ENCODE measurements at places on chromosomes 6 and 20.

GRCh38 chr6:105569706-105570105, 166.8 kb upstream of the PREP start:
- no peak for DNase-seq

- DNase-seq, result no peak
Observed at GRCh38 chr6:7637533-7637932, 47.5 kb downstream of the SNRNP48 start.

DNA sequence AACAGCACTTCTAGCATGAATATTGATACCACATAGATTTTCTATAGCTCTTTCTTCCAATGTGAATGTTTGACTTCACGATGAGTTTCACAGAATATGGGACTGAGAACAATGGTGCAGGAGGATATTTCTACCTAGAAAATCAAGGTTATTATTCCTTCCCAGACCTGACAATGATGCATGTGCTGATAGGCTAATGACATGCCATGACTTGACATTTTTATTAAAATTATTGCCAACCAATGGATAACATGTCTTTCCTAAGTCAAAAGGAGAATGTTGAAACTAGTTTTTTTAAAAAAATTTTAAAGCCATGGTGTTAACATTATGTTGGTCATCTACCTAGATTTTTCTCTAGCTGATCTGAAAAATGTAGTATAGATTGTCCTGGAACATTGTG, 923 bp downstream of the IL17A start:
- no peak for DNase-seq

DNA sequence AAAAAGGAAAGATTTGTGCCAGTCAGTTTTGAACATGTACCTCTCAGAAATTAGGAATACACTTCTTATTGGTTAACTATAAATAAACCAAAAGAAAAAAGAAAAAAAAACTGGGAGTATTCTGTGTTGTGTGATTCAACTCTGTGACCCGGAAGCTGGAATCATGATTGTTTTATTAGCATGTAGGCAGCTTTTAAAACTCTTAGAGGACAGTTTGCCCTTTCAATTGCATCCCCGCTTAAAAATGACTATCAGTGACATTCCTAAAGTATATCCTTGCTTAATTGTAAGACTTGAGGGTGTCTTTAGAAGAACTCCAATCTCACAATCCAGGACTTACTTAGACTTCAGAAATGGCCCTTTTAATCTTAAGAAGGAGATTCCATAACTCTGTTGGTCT, 29.1 kb upstream of the TENT5A start:
- DNase-seq, result no peak

GRCh38 chr6:29510746-29511300, 23.1 kb upstream of the MAS1L start:
- no peak for DNase-seq

DNA sequence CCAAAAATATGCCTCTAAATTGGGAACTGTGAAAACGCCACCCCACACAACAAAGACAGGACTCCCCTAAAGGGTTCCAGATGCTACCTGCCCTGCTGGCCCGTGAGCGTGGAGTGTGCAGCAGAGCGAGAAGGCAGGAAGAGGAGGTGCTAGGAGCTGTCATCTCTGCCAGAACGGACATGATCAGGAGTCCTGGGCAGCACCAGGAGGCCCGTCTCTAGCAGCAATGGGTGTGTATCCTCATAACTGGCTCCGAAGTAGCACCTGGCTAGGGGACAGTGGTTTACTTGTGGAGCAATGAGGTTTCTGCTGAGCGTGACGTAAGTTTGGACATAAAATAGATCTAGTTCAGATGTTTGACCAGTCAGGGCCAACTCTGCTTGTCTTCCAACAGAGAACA, 226.0 kb downstream of the CDH4 start:
- DNase-seq, result no peak

GRCh38 chr6:161204866-161205557, 68.8 kb downstream of the AGPAT4 start:
- DNase-seq, result no peak

GRCh38 chr6:7532232-7532631, 9.2 kb upstream of the DSP start:
- DNase-seq, result no peak

DNA sequence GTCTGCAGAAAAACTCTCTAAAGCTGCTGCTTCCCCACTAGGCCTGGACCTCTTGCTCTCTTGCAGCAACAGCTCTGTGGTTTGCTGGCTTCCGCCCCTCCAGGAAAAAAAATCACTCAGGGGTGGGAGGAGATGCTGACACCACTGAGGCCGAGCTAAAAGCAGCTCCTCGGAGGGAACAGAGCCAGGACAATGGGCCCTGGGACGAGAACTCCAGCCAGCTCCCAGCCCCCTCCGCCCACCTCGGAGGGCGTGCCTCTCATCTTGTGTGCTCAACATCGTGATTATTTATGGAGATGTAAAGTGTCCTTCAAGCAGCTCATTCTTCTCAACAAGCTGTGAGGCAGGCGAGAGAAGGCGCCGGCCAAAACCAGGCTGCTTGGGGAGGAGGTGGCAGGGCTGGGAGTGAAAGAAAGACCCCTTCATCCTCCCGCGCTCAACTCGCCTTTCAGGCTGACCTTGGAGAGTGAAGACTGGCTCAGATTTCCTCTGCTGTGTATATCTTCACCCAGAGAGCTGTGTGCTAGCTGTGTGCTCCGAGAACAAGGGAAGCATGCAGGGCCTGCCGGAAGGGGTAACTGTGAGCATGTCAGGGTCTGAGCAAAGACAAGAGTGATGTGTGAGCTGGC, 53.5 kb upstream of the LRFN2 start:
- peak; percentile 24 for DNase-seq

- DNase-seq, result peak; percentile 26
Observed at GRCh38 chr6:30258204-30258603, 45.0 kb upstream of the TRIM26 start.

- no peak for DNase-seq
Observed at GRCh38 chr6:53898026-53898795, 103.4 kb downstream of the LRRC1 start.

DNA sequence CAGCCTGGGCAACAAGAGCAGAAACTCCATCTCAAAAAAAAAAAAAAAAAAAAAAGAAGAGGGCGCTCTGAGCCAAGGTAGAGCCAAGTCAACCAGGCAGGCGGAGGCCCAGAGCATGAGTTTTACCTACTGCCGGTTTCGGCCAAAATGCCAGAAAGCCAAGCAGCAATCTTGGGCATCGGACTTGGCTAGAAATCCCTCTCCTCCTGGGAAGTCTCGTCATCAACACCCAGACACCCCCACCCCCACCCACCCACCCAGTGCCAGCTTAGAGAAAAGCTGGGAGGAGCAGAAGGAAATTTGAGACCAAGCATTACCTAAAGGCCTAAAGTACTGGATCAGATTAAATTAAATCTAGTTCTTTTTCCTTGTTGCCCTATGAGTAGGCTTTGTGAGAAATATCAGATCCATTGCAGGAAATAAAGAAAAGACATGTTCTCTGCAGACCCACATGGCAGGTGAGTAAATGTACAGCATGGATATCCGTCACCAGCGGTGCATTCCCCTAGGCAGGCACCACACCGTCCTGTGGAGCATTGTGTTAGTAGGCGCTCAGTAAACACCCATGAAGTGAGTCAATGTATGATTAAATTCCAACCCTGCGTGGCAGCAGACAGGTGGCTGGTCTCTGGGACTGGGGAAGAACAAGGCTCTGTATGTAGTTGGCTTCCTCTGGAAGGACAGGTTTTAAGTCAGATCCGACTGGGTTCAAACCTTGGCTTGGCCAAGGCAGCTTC, 21.0 kb downstream of the RIPOR3 start:
- no peak for DNase-seq

DNA sequence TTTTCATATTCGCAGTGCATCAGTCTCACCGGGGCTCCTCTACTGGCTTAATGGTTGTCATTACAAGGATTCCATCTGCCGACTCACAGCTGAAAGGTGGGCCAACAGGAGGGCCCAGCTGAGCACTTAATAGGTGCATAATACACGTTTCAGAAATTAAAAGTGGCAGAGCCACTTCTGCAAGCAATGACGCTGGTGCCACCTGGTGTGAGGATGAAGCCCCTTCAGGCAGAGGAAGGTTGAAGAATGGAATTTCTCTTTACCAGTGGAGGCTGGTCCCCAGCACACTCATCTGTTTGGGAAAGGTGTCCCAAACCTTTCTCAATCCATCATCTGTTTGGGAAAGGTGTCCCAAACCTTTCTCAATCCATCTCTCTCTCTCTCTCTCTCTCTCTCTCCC, 8.2 kb upstream of the STMND1 start:
- DNase-seq, result no peak

DNA sequence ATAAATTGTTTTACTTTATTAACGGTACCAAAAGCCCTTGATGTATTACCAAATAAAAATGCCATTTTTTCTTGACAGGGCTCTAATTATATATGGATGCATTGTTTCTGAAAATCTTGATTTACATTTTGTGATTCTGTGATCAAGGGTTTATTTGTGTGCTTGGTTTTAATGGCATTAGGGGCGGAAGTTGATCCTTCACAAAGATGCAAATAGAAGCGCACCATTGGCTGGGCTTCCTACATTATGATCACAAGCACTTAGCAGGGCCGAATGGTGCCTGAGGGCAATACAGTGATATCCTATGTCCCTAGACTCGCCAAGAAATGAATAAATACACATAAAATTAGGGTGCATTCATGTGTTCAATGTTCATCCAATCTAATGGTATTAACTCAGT, 172.9 kb upstream of the UST start:
- no peak for DNase-seq

DNA sequence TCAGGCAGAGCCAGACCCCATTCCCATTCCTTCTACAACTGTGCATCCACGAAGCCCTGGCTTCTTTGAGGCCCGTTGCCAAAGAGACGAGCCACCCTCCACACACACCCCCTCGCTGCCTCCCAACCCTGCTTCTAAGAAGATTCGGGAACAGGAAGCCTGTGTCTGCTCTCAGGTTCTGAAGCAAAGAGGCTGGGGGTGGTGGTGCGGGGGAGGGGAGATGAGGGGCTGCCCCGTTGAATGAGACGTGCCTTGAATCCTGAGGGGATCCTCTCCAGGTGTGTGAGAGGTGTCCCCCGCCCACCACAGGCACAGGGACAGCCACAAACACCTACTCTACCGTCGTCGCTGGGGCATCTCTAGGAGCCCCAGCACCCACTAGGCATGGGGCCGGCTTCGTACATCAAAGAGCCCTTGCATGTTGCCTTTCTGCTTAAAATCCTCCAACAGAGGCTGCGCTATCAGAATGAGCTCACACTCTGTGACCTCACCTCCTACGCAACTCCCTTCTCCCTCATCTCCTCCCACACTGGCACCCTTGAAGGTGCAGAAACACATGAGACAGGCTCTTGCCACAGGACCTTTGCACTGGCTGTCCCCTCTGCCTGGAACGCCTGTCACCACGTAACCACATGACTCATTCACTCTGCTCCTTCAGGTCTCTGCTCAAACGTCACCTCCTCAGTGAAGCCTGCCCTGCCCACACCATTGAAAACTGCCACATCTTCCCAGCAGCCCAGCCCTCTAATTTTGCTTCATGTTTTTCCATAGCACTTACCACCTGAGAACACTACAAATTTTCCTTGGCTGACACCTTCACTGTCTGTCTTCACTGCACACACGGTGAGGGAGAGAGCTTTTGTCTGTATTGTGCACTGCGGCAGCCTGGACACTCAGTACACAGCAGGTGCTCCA, 58.5 kb downstream of the PREX1 start:
- peak; percentile 88 for DNase-seq

DNA sequence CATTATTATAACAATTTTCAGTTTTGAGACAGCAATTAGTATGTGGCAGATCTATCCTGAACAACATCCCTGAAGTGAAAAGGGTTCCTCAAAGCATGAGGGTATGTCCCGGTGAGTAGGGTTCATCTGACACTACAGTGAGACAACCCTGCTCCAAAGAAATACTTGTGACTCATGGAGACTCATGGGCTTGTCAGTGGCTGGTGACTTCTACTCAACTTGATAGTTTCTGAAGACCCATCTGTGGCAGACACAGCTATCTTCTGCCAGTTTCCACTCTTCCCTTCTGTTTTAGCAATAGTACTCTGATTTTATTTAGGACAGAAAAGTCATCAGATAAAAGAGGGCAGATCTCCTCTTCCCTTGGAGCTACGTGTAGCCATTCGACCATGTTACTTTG, 41.4 kb downstream of the MAP3K7 start:
- no peak for DNase-seq

GRCh38 chr20:60137657-60138245, 179.5 kb downstream of the CDH26 start:
- peak; percentile 44 for DNase-seq

DNA sequence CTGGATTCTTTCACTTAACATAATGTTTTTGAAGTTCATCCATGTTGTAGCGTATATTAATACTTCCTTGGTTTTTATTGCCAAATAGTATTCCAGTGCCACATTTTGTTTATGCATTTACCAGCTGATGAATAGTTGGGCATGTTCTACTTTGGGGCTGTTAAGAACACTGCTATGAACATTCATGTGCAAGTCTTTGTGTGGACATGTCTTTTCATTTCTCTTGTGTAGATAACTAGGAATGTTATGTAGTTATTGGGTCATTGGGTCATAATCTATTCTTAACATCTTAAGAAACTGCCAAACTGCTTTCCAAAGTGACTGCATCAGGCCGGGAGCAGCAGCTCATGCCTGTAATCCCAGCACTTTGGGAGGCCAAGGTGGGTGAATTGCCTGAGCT, 43.8 kb upstream of the GLP1R start:
- DNase-seq, result no peak

- no peak for DNase-seq
Observed at GRCh38 chr20:25005220-25005619, 12.7 kb upstream of the APMAP start.

DNA sequence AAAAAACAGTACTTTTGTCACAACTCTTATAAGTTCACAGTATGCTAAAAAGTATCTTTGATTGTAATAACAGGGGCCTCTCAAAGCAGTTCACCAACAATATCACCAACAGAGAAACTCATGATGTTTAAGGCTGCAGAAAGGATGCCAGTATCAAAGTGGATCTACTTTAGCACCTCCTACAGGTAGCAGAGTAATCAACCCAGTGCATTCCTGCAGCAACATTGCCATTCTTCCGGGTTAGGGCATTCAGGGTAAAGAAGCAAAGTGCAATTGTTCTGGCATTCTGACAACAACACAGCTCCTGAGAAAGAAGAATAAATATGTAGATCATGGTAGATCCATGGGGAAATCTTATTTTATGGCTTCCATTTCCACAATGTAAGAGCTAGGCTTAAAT, 7.6 kb upstream of the SLC17A4 start:
- no peak for DNase-seq

DNA sequence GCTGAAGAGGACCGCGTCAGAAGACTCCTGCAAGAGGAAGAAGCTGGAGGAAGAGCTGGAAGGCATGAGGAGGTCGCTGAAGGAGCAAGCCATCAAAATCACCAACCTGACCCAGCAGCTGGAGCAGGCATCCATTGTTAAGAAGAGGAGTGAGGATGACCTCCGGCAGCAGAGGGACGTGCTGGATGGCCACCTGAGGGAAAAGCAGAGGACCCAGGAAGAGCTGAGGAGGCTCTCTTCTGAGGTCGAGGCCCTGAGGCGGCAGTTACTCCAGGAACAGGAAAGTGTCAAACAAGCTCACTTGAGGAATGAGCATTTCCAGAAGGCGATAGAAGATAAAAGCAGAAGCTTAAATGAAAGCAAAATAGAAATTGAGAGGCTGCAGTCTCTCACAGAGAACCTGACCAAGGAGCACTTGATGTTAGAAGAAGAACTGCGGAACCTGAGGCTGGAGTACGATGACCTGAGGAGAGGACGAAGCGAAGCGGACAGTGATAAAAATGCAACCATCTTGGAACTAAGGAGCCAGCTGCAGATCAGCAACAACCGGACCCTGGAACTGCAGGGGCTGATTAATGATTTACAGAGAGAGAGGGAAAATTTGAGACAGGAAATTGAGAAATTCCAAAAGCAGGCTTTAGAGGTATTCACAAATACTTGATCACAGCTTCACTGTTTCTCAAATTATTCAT, 8.9 kb upstream of the SNRNP48 start:
- DNase-seq, result no peak

All from CD4-positive, alpha-beta T cell treated with Interleukin-10 for 1 hour (primary cell).